ENCODE measurements at places on chromosomes 1 and 21. TPM values are rescaled to one million over a fixed set of nuclear protein-coding genes. Genes with fewer than 3 reads are reported as not detected.
A peak's percentile ranks its signal among the peaks of the same experiment; 100 is the strongest.

- no peaks in the 10 kb centered on the region for H3K27me3 ChIP-seq
- no peak overlapping the region for H3K4me3 ChIP-seq
- H3K36me3 ChIP-seq = no peaks in the 10 kb centered on the region
- H3K27ac ChIP-seq = no peak overlapping the region
- peaks cover 51% of the 10 kb centered on the region for H3K4me1 ChIP-seq
Measured at GRCh38 chr1:41731516-41732030, 187.1 kb downstream of the HIVEP3 start.

GRCh38 chr1:191618181-191618580 is 540.1 kb upstream of the RGS18 start:
- no peak overlapping the region for H3K4me3 ChIP-seq
- H3K4me1 ChIP-seq = no peaks in the 10 kb centered on the region
- H3K27me3 ChIP-seq = no peaks in the 10 kb centered on the region

- H3K27me3 ChIP-seq = no peaks in the 10 kb centered on the region
- no peaks in the 10 kb centered on the region for H3K4me1 ChIP-seq
- H3K4me3 ChIP-seq = no peak overlapping the region
- H3K36me3 ChIP-seq = no peaks in the 10 kb centered on the region
- no peak for DNase-seq
Measured at GRCh38 chr21:36589352-36589971, 109.5 kb upstream of the SIM2 start.

The TAS1R1 gene
- total RNA-seq = not detected

DNA sequence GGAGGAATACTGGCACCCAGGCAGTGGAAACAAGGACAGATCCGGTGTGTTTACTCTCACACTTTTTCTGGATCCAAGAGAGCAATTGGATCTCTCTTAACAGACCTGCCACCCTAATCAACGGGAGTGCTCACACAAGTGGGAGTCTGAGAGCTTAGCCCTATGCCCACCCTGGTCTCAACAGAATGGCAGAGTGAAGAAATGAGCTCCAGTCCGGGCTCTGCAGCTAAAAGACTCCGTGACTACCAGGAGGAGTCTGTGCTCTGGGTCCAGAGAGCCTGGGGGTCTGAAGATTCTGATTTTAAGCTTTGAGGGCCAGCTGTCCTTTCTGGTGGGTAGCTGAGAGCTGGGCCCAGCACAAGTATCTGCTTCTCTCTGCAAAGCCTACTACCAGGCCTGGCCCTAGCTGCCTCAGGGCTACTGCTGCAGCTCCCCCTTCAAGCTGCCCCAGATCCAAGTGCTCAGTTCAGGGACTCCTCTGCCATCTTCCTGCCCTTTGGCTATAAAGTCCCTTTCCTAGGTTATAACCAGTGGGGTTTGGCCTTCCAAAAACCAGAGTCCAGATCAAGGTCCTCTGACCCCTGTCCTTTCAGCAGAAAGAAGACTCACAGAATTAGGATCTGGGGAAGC is 3.9 kb downstream of the S100A9 start:
- H3K4me1 ChIP-seq = peaks cover 19% of the 10 kb centered on the region
- no peak overlapping the region for H3K27ac ChIP-seq
- H3K4me3 ChIP-seq = no peak overlapping the region
- no peaks in the 10 kb centered on the region for H3K27me3 ChIP-seq

DNA sequence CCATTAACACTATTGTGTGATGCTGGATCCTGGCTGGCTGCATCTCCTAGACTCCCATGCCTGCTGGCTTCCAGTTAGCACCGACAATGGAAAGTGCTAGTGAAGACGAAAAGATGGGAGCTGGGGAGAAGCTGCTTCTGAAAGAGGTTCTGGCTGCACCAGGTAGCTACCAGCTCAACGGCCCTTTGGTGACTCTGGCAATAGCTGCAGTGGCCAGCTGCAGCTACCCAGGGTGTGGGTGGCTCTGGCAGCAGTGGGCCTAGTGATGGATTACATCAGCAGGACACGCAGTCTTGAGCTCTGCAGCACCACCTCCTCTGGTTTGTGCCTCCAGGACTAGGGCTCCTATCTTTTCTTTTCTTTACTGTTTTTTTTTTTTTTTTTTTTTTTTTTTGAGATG is 662.6 kb downstream of the MATN1 start:
- no peak overlapping the region for H3K4me3 ChIP-seq
- no peaks in the 10 kb centered on the region for H3K36me3 ChIP-seq
- no peaks in the 10 kb centered on the region for H3K4me1 ChIP-seq
- DNase-seq = no peak

The GUCA2B gene
- total RNA-seq = not detected

- no peak overlapping the region for H3K4me3 ChIP-seq
- peaks cover 75% of the 10 kb centered on the region for H3K36me3 ChIP-seq
Measured at GRCh38 chr1:12202577-12202976, 27.3 kb upstream of the VPS13D start.

GRCh38 chr1:119906927-119907652 is 10.8 kb upstream of the ADAM30 start:
- H3K27me3 ChIP-seq = no peaks in the 10 kb centered on the region
- no peak overlapping the region for H3K27ac ChIP-seq
- H3K36me3 ChIP-seq = no peaks in the 10 kb centered on the region

DNA sequence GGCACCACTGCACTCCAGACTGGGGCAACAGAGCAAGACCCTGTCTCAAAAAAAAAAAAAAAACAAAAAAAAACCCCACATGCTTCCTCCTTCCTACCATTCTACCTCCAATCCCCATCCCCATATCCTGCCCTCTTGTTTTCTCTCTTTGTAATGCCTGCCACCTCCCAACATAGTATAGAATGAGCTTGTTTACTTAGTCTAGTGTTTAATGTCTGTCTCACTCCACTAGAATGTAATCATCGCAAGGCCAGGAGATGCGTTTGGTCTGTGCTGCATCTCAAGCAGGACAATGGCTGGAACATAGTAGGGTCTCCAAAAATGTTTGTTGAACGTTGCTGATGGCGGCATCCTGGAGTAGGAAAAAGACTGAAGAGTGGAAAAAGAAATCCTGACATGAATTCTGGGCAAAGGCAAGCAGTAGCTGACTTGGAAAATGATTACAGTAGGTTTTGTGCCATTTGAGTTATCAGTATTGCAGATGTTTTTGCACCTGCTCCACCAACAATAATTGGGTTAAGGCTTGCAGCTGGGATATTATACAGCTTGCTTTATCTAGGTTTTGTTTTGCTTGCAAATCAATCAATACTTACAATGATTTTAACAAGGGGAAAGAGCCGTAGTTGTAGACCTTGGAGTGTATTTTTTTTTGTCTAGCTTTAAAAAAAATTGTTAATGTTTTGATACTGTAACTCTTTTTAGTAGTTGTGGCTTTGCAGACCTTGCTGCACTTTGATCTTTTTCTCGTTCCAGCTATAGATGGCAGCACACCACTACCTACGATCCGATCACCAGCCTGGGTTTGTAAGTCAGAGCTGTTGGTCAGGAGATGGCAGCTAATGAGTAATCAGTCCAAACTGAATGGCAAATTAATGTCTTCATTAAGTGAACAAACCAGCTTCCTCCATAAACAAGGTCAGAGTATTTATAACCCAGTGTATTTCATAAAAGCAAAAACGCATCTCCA is 62.4 kb downstream of the BACH1 start:
- no peaks in the 10 kb centered on the region for H3K36me3 ChIP-seq
- no peak overlapping the region for H3K4me3 ChIP-seq
- H3K27me3 ChIP-seq = no peaks in the 10 kb centered on the region
- no peak overlapping the region for H3K27ac ChIP-seq

GRCh38 chr1:67880056-67880601 is 46.9 kb upstream of the GNG12 start:
- DNase-seq = no peak
- no peaks in the 10 kb centered on the region for H3K27me3 ChIP-seq
- no peak overlapping the region for H3K4me3 ChIP-seq

- DNase-seq = no peak
- no peak overlapping the region for H3K27ac ChIP-seq
- H3K4me3 ChIP-seq = no peak overlapping the region
- H3K36me3 ChIP-seq = no peaks in the 10 kb centered on the region
Measured at GRCh38 chr1:81583878-81584277, 216.9 kb upstream of the ADGRL2 start.

GRCh38 chr1:21035794-21036193 is 140.9 kb downstream of the EIF4G3 start:
- no peak overlapping the region for H3K27ac ChIP-seq
- H3K4me3 ChIP-seq = no peak overlapping the region
- no peaks in the 10 kb centered on the region for H3K27me3 ChIP-seq
- no peaks in the 10 kb centered on the region for H3K36me3 ChIP-seq

DNA sequence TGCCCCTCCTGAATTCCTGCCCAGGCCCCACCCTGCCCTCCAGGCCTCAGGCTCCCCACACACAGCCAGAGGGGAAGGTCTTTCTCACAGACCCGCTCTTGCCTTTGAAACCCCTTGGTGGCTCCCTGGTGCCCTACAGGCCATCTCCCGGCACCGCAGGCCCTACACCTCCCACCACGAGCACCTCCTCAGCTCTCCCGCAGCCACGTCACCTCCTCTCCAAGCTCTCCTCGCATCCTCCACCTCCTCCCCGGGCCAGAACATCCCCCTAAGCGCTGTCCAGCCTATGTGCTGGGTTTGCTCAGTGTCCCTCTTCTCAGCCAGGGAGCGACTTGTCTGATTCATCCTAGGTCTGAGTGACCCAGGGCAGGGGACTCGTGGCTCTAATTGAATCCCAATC is 66.4 kb downstream of the DMRTB1 start:
- no peak overlapping the region for H3K4me3 ChIP-seq
- no peaks in the 10 kb centered on the region for H3K27me3 ChIP-seq
- H3K27ac ChIP-seq = no peak overlapping the region
- H3K4me1 ChIP-seq = no peaks in the 10 kb centered on the region
- H3K36me3 ChIP-seq = no peaks in the 10 kb centered on the region
- no peak for DNase-seq

The AKNAD1 gene
- not detected for total RNA-seq

DNA sequence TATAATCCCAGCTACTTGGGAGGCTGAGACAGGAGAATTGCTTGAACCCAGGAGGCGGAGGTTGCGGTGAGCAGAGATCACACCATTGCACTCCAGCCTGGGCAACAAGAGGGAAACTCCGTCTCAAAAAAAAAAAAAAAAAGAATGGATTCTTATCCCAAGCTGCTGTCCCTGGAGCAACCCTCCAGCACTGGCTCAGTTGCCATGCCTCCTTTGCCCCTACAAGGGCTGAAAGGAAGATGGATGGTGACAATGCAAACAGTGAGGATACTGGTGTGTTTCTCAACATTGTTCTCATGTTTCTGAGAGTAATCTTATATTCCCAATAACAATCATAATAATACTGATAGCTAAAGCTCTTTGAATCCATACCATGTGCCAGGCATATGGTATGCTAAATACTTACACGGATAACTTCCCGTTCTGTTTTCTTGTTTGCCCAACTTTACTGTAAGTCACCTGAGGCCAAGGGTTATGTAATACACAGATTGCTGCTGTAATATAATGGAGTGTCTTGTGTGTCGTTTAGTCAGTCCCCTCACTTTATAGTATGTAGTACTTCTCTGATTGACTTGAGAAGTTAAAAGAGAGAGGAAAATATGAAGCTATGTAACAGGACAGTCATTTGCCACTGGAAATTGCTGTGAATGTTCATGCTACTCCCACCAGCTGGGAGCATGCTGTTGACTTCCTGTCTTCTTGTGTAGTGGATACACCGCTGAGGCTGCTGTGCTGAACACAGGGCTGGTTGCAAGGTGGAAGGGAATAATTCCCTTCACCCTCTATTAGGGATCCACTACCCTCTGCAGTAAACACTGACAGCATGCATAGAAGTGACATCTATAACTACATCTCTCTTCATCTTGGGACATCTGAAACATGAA is 153.6 kb downstream of the CNIH3 start:
- H3K4me3 ChIP-seq = no peak overlapping the region
- no peaks in the 10 kb centered on the region for H3K36me3 ChIP-seq
- no peak for DNase-seq

GRCh38 chr1:153670257-153670858 is 435 bp downstream of the ILF2 start:
- H3K4me3 ChIP-seq = peak overlapping the region; percentile 84
- peaks cover 46% of the 10 kb centered on the region for H3K36me3 ChIP-seq
- peaks cover 36% of the 10 kb centered on the region for H3K4me1 ChIP-seq
- no peaks in the 10 kb centered on the region for H3K27me3 ChIP-seq
- no peak for DNase-seq
- peak overlapping the region; percentile 89 for H3K27ac ChIP-seq

Data from CD4-positive, alpha-beta T cell (primary cell).